Cerebellar nuclear complex (tissue), 1 donor: ENCODE measurements at places on chromosomes 7 and 10.

GRCh38 chr10:71887743-71888142, 36.7 kb upstream of the PSAP start:
- DNase-seq: no peak

DNA sequence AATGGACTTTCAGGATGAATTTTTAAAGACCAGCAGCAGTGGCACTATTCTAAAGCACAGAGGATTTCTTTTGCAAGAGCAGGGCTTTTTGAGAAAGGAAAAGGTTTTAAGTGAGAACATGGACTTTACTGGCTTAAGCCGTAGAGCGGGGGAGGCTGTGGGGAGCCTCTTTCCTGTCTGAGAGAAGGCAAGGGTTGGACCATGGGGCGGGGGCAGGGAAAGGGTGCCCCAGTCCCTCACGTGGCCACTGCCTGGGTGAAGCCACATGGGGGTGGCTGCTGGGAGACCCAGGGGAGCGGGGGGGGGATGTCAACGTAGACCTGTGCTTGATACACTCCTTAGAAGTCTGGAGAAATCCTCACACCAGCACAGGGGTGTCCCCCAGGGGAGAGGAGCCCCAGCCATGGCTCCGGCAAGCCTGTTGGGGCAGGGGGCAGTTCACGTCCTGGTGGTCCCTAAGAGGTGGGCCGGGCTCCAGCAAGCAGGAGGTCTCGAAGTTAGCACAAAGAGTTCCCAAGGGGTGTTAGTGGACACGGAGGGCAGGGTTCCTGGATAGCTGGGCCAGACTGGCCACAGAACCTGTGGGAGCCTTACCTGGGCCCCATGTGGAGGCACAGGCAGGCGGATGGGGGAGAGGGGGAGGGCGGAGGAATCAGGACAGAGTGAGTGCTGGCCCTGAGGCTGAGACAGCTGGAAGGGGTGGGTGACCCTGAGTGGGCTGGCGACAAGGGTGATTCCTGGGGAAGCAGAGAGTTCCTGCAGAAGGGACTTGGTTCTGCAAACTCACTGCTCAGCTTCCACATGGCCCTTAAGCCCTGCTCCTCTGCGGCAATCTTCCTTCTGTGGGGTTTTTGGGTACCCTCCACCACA, 36.9 kb upstream of the ELFN1 start:
- no peak for DNase-seq

DNA sequence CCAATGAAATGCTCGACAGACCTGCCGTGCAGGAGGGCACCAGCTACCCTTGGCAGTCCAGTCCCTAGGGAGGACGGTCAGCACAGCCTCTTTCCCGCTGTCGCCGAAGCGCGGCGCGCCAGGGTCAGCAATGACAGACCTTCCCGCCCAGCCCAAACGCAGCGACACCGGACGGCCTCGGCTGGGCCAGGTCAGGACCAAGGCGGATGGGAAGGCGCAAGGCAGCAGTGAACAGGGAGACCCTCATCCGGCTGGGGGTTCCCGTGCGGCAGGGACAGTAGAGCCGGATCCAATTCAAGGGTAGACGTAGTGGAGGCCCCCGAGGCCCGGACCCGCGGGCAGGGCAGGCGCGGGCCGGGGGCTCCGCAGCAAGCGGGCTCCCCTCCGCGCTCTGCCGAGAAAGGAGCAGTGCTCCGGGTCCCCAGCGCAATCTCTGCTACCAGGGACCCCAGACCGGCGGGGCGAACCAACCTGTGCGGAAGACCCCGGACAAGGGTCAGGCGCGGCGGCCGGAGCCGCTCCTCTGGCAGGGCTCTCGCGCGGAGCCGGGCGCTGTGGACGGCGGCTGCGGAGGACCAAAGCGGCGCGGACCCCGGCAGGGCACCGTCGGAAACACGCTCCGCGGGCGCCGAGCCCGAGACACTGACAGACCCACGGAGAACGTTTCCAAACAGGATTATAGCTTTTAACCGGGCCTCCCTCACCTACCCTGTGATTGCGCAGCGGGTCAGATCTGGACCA, at the start of gene SEC31B:
Gene SEC31B (minus strand): TSS at position 551 of the 741 bp plus-strand sequence. CDS start 2,909 bp downstream, outside the sequence.
- no peak for DNase-seq

GRCh38 chr10:91896212-91896756, 13.0 kb downstream of the FGFBP3 start:
- no peak for DNase-seq

GRCh38 chr7:129843978-129844840, 108.6 kb downstream of the UBE2H start:
- DNase-seq: no peak

DNA sequence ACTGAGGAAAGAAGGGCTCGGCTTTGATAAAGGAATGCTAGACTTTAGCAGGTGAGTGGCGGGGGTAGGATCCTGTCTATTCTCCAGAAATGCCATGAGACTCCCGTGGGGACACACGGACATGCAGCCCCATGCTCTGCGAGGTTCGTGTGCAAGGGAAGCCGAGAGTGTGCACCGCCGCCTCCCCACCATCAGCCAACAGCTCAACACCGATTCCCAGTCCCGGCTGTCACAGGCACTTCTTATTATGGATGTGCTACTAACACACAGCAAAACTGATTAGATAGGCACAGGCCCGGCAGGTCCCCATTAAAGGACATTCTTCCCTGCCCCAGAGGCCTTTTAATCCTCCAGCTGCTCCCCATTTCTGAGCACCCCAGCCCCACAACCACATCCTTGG, 154.4 kb downstream of the PRKAG2 start:
- no peak for DNase-seq

GRCh38 chr7:119197877-119198527, 973.5 kb downstream of the ANKRD7 start:
- no peak for DNase-seq

- DNase-seq: no peak
Observed at GRCh38 chr7:156334636-156335035, 305.9 kb upstream of the RNF32 start.

DNA sequence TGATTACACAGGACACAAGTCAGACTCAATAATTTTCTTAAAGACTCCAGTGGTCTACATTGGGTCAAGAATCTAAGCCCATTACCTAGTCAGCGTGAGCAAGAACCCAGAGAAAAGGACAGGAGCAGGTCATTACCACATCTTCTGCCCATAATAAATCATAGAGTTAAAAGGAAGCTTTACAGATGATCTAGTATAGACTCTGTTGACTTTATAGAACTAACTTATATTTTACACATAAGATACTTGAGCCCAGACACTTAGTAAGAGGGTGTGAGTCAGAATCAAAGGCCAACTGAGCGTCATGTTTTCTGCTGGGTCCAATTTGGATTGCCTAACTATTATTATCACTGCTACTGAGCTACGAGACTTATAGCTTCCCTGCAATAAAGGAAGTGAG, 206.1 kb upstream of the NPSR1 start:
- no peak for DNase-seq

DNA sequence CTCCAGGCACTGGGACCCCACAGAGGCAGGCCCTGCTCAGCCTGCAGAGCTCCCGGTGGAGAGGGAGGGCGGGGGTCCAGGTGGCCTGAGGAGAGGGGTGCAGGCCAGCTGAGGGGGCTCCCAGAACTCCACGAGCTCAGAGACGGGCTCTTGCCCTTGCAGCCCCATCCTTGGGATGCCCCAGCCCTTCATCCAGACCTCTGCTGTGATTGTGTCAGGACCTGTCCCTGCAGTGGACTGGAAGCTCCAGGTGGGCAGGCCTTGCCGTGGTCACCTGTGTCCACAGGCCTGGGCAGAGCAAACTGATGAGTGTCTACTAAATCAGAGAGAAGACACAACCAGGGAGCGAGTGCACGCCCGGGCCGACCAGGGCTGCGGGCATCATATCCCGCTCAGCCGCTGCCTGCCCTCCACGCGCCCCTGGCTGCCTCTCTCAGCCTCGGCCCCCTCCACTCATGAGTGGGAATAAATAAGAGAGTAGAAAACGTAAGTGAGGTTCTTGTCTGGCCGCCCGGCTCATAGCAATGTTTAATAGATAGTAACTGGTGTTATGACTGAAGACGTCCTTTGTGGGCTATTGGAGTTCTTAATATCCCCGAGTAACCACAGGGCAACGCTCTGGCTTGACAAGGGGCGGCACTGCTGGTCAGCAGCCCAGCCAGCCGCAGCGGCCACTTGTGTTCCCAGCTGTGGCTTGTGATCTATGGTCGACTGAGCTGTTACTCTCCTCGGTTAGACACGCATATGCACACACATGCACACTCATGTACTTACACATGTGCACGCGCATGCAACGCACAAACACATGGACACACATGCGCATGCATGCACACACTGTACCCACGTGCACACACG, 105.6 kb downstream of the LHPP start:
- DNase-seq: no peak

DNA sequence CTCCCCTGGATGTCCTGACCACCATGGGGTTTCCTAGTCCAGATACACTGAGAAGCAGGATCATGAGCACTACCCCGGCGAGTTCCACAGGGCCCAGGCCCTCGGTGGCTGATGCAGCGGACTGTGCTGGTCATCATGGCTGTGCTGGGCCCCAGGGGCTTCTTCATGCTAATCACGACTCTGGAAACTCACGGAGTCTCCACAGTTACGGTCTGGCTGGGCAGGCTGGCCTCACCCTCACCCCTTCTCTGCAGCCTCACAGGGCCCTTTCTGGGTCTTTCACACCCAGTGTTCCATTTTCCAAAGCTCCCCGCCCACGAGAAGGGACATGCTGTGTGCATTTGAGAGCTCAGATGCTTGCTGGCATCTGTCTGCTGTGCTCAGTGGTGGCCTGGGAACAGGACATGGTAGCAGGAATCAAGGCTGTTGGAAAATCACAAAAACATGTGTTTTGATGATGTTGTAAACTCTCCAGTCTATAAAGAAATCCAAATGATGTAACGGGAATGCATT, 119.0 kb downstream of the PTPN20 start:
- no peak for DNase-seq

- peak; percentile 78 for DNase-seq
Observed at GRCh38 chr7:16753102-16753931, at the start of gene TSPAN13. TSS of gene TSPAN13 (plus strand) at chr7:16753755. CDS start at chr7:16753968, 213 bp downstream.
